ENCODE measurements at places on chromosomes 16 and 17. TPM values are rescaled to one million over a fixed set of nuclear protein-coding genes. Genes with fewer than 3 reads are reported as not detected.

The TBC1D3C gene
- not detected for total RNA-seq

The CMTM4 gene
- total RNA-seq = 14.2 TPM

The CCL17 gene
- total RNA-seq = not detected

The C1QL1 gene
- total RNA-seq = 18.1 TPM

The SPIRE2 gene
- not detected for total RNA-seq

The PLXDC1 gene
- total RNA-seq = 34.1 TPM

The ATP6V0A1 gene
- 81.6 TPM for total RNA-seq

The EPX gene
- not detected for total RNA-seq

The AANAT gene
- total RNA-seq = not detected

The LGALS9 gene
- total RNA-seq = 11.9 TPM

The SLC16A13 gene
- total RNA-seq = 1.8 TPM

DNA sequence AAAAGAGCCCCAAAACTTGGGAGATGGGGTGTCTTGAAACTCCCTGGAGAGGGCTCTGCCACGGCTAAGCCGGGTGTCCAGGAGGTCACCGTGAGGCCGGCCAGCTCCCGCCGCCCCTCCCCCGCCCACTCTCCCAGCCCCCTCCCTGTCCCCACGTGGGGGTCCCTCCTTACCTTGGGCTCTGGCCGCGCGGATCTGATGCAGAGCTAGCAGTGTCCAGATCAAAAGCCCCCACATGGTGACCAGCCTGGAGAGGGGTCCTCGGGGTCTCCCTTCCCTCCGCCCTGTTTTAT, 447 bp downstream of the SDK2 start:
- no peak for DNase-seq

DNA sequence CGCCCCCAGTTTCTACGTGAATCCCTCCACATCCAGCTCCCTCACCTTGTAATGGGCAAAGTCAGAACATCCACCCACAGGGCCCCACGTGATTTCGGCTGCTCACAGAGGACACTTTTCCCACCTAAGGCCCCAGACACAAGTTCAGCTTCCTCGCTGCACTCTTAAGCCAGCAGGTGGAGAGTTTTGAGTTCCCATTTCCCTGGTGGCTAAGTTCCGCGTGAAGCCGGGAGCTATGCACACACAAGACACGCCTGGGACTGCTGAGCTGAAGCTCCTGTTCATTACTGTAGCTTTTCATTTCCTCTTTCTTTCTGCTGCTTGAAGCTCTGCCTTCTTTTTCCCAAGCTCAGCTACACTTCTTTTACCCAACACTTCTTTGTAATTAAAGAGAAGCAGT, 273.8 kb downstream of the NPIPA8 start:
- no peak for DNase-seq

- no peak for DNase-seq
Observed at GRCh38 chr16:3748307-3748706, 31.0 kb upstream of the TRAP1 start.

- no peak for DNase-seq
Observed at GRCh38 chr17:57560319-57560705, 184.8 kb downstream of the CCDC182 start.

- DNase-seq = no peak
Observed at GRCh38 chr16:8230497-8230896, 359.8 kb downstream of the TMEM114 start.

GRCh38 chr17:31134576-31134975, 39.8 kb downstream of the NF1 start:
- no peak for DNase-seq

DNA sequence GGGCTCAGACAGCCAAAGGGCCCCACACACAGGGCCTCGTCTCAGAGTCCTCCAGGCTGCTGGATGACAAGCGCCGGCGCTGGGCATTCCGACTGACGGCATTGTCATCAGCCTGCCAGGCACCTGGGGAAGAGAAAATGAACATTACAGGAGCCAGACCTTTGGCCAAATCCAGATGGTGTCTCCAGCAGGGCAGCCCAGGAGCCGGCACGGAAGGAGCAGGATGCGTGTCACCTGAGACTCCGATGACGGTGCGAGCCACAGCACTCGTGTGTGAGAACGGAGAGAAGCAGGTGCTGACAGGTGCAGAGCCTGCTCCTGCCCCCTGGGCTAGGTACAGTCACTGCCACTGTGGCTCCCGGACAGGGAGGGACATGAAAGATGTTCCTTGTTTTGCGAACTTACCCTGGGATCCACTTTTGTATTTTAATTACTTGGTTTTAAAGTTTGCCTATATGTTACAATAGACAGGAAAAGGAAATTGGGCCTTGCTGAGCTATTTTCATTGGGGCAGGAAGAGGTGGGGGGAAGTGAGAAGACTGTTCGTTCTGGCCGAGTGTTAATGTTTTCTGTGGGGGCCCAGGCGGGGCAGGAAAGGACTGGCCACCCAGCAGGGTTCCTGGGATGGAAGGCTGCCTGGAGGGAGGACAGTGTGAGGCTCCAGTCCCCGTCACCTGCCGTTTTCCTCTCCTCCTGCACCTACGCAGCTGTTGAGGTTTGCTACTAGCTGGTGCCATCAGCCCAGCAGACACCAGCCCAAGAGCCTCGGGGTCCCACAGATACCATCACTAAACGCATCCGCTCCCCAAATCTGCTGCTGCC, 4.4 kb upstream of the FOXJ1 start:
- peak; percentile 7 for DNase-seq

DNA sequence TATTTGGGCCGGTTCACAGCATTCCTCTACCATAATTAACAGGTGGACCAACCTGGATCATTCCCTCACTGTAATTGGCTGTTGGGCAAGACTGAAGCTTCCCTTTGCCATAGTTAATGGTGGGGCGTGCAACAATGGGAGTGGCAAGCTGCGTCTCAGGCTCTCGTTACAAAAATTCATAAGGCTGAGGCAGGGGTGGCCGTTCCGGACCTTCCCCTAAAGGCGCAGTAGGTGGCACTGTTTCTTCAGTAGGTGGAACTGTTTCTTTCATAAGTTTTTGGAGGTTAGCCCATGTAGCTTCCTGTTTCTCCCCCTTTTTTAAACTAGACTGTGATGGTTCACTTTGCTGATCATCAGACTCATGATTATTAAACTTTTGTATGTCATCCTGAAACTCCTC, 17.0 kb upstream of the TMC5 start:
- no peak for DNase-seq

DNA sequence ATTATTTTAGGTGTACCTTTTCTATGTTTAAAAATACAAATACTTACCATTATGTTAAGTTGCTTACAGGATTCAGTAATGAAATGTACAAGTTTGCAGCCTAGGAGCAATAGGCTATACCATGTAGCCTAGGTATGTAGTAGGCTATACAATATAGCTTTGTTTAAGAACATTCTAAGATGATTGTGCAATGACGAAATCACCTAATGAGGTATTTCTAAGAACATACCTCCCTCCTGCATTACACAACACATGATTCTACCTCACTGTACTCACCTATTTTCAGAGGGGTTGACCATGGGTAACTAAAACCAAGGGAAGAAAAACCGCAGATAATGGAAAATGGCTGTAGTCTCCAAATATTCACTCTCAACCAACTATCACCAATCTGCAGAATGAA, 35.3 kb upstream of the TBC1D3K start:
- no peak for DNase-seq

DNA sequence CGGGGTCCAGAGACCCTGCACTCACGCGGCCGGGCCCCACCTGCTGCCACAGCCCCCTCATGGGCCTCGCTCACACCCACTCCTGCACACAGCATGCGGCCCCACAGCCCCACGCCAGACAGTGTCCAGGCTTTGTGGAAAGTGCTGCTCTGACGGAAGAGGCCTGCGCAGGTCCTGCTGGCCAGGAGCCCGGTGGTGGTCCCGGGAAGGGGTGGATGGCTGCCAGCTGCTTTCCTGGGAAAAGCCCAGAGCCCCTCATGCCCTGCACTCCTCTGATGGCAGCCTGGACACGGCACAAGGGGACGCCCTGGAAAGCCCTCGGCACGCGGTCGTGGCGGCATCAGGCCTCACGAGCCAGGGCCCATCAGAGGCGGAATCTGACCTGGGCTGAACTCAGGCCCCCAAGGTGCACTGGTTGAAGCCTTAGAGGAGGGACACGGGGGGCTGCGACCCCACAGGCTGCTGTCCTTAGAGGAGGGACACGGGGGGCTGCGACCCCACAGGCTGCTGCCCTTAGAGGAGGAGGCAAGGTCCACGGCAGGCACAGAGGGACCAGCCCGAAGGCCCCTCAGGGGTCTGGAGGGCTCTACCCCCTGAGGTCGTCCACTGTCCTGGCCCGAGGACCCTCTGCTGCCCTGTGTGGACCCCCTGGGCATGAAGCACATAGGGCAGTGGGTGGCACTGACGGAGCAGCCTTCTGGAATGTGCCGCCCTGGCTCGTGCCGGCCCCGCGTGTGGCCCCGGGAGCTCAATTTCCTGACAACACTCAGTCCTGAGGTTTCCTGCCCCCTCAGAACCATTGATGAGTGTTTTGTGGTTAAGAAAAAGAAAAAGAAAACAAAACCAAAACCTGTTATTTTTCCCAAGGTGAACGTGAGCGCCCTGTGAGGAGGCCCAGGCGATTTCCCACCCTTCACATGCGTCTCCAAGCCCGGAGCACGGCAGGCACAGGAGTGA, 22.1 kb downstream of the SOX8 start:
- DNase-seq = no peak

GRCh38 chr16:59330019-59330670, 596.0 kb upstream of the GOT2 start:
- DNase-seq = no peak

DNA sequence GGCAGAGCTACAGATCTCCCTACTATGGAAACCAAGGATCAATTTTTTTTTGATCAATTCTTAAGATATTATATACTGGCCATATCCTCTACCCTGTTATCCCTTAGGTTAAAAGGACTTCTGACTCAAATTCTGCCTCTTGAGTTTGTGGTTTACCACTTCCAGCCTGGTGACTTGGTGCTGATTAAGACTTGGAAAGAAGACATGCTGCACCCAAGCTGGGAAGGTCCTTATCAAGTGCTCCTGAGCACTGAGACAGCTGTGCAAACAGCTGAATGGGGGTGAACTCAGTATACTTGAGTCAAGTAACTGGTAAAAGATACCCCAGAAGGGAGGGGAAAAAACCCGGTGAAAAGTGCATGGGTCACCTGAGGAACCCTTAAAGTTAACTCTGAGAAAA, 20.5 kb upstream of the SPACA3 start:
- no peak for DNase-seq

DNA sequence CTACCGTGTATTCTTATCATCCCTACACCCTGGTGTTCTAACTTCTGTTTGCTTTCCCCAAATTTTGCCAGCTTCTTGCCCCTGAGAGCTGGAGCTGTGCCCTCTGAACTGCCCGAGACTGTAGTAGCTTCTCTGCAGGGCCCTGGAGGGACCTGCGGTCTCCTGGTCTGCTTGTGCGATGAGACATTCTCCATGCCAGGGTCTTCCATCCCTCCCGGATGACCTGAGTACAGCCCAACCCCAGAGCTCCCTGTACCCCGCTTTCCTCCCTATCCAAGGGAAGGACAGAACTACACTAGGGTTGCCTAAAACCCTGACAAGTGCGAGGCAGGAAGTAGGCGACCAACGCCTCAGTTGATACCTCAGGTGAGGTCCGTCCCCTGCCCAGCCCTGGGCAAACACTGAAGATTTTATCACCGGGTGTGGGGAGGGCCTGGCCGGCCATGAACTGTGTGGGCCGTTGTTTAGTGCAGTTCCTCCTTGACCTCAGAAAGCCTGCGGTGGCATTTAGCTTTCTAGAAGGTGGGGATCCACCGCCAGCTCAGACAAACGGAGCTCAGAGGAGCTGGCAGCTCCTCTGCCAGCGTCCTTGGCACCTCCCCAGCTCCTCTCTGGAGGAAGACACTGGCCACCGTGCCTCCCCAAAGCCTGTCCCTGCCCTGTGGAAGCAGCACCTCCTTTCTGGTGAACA, 13.7 kb downstream of the CANT1 start:
- DNase-seq = no peak

DNA sequence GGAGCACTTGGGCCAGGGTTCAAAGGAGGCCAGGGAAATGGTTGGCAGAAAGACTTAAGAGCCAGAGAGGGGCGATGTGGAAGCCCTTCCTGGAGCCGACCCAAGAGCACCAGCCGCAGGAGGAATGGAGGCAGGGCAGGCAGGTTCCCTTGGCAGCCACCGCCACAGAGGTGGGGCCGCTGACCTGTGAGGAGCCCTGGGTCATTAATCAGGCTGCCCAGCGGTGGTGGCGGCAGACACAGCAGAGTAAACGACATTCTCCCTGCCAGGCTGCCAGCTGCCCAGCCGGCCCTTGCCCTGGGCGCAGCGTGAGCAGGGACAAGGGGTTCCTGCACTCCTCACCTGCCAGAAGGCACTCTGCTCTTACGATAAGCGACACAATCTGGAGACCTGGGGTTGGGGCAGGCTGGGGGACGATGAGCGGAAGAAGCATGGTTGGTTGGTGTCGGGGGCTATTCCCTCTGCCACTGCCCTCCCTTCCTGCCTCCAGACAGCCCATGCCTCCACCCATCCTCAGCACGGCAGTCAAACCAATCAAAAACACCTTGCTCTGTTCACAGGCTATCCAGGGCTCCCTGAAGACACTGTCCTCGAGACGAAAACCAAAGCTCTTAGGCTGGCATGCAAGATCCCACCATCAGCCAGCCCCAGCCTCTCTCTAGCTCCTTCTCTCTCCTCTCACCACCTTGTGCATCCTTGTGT, 40.9 kb downstream of the PLXDC1 start:
- DNase-seq = no peak

Data from tibial nerve (tissue), 4 donors.